HuH-7 (cell line): ENCODE measurements at places on chromosomes 12 and 14.

DNA sequence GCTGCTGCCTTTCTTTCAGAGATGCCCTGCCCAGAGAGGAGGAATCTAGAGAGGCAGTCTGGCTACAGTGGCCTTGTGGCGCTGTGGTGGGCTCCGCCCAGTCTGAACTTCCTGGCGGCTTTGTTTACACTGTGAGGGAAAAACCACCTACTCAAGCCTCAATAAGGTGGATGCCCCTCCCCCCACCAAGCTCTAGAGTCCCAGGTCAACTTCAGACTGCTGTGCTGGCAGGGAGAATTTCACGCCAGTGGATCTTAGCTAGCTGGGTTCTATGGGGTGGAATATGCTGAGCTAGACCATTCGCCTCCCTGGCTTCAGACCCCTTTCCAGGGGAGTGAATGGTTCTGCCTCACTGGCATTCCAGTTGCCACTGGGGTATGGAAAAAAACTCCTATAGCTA is 25.6 kb downstream of the SPATA7 start:
- DNase-seq: no peak

DNA sequence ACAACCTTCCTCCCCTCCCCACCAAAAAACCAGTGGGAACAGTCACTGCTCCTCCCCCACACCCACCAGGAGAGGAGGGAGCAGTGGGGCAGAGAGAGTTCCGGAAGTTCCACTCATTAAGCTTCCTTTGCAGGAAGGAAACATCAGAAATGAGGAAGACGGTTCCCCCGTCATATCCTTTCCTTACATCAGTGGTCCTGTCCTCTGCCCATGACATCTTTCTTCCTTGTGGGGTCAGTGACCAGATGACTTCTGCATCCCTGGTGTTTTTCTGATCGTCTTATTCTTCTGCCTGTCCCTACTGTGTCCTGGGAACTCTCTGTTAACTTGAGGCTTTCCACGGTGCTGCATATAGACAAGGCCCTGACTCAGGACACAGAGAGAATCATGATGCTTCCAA is 40.8 kb upstream of the SPTLC2 start:
- DNase-seq: no peak

DNA sequence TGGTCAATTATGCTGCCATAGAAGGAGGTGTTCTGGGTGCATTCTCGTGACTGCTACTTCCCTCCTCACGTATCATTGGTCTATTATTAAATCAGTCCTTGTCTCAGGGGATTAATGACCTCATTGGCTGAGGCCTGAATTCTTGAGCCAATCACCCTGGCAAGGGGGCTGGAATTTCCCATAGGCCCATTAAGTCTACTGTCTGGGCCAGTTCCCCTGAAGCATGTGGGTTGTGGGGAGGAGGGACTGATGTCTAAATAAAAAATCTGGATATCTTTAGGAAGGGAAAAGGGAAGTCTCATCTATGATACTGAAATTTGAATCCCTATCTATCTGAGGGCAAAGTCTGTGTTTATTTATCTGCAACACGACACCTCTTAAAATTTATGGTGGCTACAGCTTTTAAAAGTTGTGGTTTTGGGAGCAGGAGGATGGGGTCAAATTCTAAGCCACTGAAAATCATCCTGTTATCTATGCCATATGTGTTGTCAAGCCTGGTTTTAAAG is 71.9 kb downstream of the DYRK2 start:
- peak; percentile 60 for DNase-seq

DNA sequence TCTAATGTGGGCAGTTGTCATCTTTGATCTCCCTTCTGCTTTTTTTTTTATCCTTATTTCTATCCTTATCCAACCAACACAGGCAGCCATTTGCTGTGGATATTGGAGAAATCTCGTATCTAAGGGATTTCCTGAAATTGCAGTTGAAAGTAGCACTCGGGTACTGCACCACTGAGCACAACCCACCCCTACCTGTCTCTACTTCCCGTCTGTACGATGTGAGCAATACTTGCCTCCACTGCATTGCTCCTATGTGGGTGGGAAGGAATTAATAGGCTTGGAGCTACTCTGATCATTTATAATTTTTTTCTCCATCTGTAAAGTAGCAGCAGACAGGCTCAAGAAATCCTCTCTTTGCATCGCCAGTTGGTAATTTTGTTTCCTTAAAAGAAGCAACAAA is 300.4 kb downstream of the SNAPC1 start:
- no peak for DNase-seq

DNA sequence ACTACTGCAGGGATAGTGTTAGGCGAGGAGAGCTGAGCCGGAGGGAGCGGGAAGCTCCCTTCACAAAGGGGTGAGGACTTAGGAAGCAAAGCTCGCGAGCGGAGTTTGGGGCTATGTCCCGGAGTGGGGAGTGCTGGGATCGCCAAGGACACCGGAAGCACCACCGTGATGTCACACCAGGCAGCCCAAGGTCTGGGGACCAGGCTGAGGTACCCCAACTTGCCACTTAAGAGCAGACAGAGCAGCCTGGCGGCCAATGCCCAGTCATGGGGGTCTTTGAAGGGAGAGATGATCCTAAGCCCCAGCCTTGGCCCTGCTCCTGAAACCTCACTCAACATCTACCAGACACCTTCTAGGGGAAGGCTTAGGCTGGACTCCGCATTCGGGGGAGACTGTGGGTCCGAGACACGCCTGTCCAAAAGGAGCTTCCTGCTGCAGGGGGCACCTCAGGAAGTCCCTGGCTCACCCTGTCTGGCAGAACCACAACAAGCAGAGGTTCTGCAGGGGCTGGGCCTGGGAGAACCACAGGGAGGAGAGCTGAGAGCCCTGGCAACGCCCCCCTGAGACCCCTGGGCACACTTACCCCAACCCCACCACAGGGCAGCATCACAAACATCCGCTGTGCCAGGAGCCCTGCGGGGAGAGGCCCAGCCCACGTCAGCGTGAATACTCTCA is 17.8 kb downstream of the SLC48A1 start:
- no peak for DNase-seq

GRCh38 chr12:109524466-109525278 is 47.2 kb downstream of the UBE3B start:
- DNase-seq: no peak

GRCh38 chr14:56004323-56004722 is 113.9 kb upstream of the PELI2 start:
- no peak for DNase-seq

DNA sequence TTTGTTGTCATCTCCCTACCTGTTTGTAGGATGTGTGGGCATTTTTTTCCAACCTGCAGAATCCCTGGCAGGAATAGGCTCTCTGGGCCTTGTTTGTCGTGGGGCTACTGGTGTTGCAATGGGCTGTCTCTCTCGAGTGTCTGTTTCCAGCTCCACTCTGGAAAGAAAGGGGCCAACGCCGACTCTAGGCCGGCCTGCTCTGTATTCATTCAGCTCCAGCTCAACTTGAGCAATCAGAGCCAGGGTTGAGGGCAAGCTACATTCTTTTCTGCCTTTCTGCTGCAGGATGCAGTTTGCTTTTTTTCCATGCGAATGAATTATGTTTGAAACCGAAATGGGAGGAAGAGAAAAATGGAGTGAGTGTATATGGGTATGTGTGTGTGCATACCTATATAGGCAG is 2.3 kb downstream of the JDP2 start:
- no peak for DNase-seq

GRCh38 chr12:124240493-124240892 is 54.4 kb upstream of the RFLNA start:
- DNase-seq: peak; percentile 26

DNA sequence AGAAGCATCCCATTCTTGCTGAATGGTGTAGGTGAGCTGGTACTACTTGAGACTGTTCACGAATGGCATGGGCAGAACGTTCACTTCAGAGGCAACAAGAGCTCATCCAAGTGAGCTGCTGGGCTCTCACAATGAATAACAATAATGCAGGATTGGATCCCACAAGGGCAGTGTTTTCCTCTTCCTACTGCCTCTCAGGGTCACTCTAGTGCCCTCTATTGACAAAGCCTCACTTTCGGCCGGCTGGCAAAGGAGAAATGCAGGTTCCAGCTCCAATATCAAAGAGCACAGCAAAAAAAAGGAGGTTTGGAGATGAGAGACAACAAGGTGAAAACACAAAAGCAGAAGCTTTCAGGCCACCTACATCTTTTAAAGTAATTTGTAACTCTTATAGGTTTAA is 74.6 kb upstream of the MYF6 start:
- peak; percentile 39 for DNase-seq

- no peak for DNase-seq
These were observed 4.8 kb downstream of the SLC38A1 start for GRCh38 chr12:46264057-46264456.

DNA sequence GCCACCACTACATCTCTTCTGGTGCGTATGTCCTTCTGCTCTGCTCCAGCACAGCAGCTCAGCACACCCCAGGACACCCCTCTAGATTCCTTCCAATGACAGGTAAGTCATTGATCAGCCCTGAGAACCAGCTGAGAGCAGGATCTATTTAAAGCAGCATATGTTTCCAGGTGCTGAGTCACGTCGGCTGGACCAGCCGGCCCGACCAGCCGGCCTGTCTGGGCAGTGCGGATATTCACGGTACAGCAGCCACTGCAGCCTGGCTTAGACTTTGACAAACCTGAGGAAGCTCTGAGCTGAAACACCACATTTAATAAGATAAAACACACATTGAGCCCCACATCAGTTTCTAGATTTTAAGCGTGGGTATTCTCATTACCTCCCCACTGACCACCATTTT is 31.8 kb upstream of the RPH3A start:
- DNase-seq: no peak

DNA sequence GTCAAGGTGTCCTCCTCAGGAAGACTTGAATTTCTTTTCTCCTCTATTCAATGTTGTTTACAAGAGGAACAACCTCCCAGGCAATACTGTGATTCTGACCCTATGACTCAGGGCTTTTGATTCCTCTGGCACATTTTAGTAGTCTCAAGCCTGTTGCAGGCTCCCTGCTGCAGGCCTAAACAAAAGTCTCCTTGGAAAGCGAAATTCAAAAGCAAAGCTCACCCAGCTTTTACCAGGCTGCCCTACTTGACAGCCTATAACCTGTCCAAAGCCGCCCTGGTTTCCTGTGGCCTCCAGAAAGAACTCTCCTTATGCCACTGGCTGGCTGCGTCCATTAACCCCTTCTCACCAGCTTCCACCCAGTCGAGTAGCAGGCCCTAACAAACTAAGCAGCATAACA is 11.6 kb downstream of the FGD6 start:
- DNase-seq: no peak

DNA sequence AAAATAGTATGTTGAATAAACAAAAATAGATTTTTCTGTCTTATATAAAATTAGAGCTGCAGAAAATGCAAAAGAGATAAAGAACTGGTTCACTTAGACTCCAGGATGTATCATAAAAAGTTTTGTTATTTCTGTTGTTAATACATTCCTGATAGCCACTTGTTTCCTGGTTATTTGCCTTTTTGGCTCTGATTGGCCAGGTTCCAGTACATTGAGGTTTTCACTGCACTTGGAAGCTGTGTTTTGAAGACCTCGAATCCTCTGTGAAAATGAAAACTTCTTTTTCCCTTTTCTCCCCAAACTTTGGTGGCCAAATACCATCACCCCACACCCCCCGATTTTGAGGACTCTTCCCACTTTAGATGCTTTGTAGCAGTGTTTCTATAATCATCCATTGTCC is 525.3 kb downstream of the MED13L start:
- DNase-seq: no peak

DNA sequence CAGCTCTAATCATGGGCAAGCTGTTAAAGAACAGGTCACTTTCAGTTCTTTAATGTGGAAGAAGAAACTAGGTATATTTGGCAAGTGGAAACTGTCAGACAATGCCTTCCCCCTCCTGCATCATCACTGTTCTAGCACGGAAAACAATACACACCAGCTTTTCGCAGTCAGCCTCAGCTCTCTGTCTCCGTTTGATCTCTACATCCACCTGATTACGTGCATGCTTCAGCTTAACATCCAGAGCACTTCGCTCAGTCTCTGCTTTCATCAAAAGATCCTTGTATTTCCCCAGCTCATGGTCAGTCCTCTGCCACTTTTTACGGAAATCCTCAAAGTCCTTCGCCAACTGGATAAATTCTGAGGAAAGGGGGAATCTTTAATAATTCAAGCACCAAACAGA is 19.0 kb downstream of the RACGAP1 start:
- no peak for DNase-seq

- no peak for DNase-seq
These were observed 8.8 kb downstream of the DDX47 start for GRCh38 chr12:12821975-12822374.
